Uterus (tissue), 4 donors: ENCODE measurements at places on chromosomes 6 and 20. TPM values are rescaled to one million over a fixed set of nuclear protein-coding genes. Genes with fewer than 3 reads are reported as not detected.

DNAH8 gene
- total RNA-seq = 0.03 TPM

TRIM27 gene
- 39.1 TPM for total RNA-seq

PLN gene
- 140 TPM for total RNA-seq

SLC22A3 gene
- total RNA-seq = 33.5 TPM

DNA sequence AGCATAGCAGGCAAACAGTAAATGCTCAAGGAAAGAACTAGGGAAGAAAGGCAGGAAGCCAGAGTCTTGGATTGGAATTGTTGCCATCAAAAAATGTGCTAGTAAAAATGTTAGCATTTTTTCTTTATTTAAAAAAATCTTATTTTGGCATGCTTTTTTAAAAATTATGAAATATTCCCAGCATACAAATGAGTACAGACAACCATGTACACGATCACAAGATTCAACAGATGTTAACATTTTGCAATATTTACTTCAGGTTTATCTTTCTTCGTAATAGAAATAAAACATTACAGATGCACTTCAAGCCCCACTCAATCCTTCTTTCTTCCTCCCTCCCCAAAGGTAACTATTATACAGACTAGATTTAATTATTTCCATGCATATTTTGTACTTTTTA lies 27.4 kb upstream of the NOP56 start:
- no peak overlapping the region for H3K4me3 ChIP-seq
- H3K36me3 ChIP-seq = no peaks in the 10 kb centered on the region
- H3K27ac ChIP-seq = no peak overlapping the region
- no peak for DNase-seq

- no peaks in the 10 kb centered on the region for H3K36me3 ChIP-seq
- H3K27me3 ChIP-seq = no peaks in the 10 kb centered on the region
- H3K27ac ChIP-seq = no peak overlapping the region
- no peak overlapping the region for H3K4me3 ChIP-seq
- H3K4me1 ChIP-seq = no peaks in the 10 kb centered on the region
- DNase-seq = no peak
These were observed 59.2 kb downstream of the ZFP64 start for GRCh38 chr20:52132337-52132736.

- H3K4me1 ChIP-seq = peaks cover 6% of the 10 kb centered on the region
- no peak overlapping the region for H3K27ac ChIP-seq
- H3K27me3 ChIP-seq = no peaks in the 10 kb centered on the region
- H3K36me3 ChIP-seq = no peaks in the 10 kb centered on the region
- H3K4me3 ChIP-seq = no peak overlapping the region
These were observed 5.3 kb downstream of the IDH3B start for GRCh38 chr20:2658414-2659354.

DNA sequence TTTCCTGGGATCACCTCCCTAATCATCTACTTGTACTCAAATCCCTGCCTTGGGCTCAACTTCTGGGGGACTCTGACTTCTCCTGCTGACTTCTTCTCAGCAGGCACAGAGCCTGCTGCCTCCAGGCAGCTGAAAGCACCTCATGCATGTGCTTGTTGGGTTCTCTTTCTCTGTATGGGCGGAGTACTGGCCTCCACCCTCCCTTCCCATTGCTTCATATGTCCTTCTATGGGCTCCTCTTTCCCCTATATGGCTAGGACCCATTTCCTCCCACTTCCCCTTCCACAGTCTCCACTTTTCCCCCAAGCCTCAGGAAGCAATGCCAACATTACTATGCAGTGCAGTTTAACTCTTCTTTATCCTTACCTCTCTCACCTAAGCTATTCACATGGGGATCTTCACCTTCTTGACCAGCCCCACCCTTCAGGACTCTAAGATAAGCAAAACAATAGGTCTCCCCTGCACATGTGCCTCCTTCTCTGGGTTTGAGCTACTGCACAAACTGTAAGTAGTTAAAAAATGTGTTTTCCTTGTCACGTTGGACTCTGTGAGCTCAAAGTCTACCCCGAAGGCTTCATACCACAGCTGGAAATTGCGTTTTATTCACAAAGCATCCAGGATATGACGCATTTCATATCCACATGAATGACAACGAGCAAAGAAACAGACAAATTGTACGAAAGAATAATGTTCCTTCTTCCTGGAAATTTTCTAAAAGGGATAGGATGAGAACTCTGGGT lies 93.7 kb downstream of the CDS2 start:
- H3K36me3 ChIP-seq = no peaks in the 10 kb centered on the region
- no peak overlapping the region for H3K27ac ChIP-seq
- no peaks in the 10 kb centered on the region for H3K4me1 ChIP-seq
- no peaks in the 10 kb centered on the region for H3K27me3 ChIP-seq

DNA sequence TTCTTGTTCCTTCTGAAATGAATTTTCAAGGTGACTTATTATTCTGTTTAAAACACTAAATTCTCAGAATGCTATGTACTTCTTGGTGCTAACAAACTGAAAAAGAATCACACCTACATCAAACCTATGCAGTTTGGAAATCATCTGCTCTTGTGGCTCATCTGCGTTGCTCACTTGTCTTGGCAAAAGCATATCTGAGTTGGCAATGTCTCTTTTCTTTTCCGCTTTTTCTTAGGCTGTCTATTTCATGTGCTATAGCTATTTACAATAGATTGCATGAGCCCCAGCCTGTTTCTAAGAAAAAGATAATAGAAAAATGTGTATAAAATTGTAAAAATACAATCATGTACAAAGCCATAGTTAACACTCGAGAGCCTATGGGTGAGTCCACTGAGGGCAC lies 348.9 kb upstream of the AGPAT4 start:
- no peaks in the 10 kb centered on the region for H3K27me3 ChIP-seq
- no peak overlapping the region for H3K27ac ChIP-seq
- no peaks in the 10 kb centered on the region for H3K4me1 ChIP-seq
- no peak overlapping the region for H3K4me3 ChIP-seq
- no peak for DNase-seq

DNA sequence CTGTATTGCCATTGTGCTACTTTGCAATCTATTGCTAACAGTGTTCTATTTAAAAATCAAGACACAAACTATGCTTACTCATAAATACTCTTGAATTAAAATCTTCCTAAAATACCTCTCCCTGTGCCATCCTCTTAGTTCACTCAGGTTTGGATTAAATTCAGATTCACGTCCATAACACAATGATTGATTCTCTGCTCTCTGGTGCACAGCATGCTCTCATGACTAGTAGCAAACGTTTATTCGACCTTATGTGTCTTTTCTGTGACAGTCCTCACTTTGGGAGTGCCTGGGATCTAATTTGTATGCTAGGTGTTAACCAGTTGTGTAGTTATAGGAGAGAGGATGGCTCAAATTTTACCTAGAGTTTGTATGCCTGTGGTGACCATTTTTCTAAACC lies 270.4 kb upstream of the FKBP1C start:
- no peaks in the 10 kb centered on the region for H3K36me3 ChIP-seq
- no peaks in the 10 kb centered on the region for H3K4me1 ChIP-seq
- H3K27ac ChIP-seq = no peak overlapping the region
- no peak for DNase-seq
- no peak overlapping the region for H3K4me3 ChIP-seq

DNA sequence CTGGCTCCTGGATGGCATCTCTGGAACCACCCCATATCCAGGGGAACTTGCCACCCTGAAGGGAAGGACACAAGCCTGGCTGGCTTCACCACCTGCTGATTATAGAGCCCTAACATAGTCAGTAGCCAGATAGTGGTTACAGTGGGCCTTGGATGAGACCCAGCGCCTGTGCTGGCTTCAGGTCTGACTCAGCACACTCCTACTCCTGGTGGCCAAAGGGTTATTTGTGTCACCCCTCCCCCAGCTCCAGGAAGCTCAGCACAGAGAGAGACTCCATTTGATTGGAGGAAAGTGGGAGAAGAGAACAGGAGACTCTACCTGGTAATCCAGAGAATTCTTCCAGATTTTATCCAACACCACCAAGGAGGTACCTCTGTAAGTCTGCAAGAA lies 12.8 kb downstream of the SNX14 start:
- H3K27me3 ChIP-seq = no peaks in the 10 kb centered on the region
- H3K4me3 ChIP-seq = no peak overlapping the region
- H3K27ac ChIP-seq = no peak overlapping the region
- H3K36me3 ChIP-seq = no peaks in the 10 kb centered on the region

- no peaks in the 10 kb centered on the region for H3K36me3 ChIP-seq
- H3K4me3 ChIP-seq = no peak overlapping the region
- peaks cover 4% of the 10 kb centered on the region for H3K4me1 ChIP-seq
These were observed 85.2 kb downstream of the MBOAT1 start for GRCh38 chr6:20126789-20127653.

DNA sequence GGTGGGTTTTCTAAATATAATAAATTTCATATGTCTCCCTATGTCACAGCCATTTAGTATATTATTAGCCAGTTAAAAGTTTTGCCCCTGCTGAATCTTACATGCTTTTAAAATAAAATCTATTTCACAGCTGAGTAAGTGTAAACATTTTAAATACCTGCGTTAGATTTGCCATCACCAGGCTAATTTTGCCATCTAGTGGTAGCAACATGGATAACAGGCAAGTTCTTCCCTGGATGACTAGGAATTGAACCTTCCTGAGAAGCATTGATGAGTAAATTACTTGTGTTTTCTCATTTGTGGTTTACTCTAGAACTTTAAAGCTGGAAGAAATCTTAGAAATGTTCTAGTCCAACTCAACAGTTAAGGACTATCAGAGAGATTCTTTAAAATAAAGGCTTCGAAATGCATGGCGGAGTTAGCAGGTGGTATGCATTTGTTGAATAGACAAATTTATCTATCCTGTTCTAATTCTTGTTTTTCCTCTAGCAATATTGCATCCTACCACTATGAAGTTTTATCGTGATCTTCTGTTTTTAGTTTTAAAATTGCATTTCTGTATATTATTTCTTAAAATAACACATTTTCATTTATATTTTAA lies 2.6 kb downstream of the PRSS35 start:
- no peak overlapping the region for H3K4me3 ChIP-seq
- H3K36me3 ChIP-seq = no peaks in the 10 kb centered on the region
- no peak overlapping the region for H3K27ac ChIP-seq
- H3K27me3 ChIP-seq = no peaks in the 10 kb centered on the region
- peak; percentile 24 for DNase-seq
- no peaks in the 10 kb centered on the region for H3K4me1 ChIP-seq

DNA sequence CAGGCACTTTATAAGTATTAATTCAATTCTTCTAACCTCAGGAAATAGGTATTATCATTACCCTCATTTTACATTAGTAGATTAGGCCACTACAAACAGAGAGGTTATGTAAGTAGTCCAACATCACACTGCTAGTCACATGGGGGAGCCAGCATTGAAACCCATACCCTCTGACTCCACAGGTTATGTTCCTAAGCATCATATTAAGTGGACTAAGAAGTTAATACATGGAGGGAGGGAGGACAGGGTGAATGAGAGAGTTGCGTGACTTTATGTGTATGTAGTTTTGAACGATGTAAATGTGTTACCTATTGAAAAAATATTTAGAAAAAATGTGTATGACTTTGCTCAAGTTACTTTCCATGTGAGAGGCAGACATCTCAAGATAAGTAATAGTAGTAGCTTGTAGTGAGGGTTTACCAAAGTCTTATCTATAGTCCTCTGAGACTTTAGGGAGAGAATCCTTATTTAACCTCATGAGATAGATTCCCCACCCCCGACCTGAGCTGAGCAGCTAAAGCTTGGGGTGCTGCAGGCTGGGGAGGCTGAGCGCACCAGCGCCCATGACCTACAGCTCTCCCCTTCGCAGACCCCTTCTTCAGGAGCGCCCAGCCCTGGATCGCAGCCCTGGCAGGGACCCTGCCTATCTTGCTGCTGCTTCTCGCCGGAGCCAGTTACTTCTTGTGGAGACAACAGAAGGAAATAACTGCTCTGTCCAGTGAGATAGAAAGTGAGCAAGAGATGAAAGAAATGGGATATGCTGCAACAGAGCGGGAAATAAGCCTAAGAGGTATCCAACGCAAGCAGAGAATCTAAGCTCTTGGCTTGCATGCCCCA lies 7.5 kb downstream of the BTN3A2 start:
- DNase-seq = no peak
- H3K27me3 ChIP-seq = no peaks in the 10 kb centered on the region
- no peaks in the 10 kb centered on the region for H3K36me3 ChIP-seq
- H3K4me1 ChIP-seq = no peaks in the 10 kb centered on the region
- H3K27ac ChIP-seq = no peak overlapping the region

DNA sequence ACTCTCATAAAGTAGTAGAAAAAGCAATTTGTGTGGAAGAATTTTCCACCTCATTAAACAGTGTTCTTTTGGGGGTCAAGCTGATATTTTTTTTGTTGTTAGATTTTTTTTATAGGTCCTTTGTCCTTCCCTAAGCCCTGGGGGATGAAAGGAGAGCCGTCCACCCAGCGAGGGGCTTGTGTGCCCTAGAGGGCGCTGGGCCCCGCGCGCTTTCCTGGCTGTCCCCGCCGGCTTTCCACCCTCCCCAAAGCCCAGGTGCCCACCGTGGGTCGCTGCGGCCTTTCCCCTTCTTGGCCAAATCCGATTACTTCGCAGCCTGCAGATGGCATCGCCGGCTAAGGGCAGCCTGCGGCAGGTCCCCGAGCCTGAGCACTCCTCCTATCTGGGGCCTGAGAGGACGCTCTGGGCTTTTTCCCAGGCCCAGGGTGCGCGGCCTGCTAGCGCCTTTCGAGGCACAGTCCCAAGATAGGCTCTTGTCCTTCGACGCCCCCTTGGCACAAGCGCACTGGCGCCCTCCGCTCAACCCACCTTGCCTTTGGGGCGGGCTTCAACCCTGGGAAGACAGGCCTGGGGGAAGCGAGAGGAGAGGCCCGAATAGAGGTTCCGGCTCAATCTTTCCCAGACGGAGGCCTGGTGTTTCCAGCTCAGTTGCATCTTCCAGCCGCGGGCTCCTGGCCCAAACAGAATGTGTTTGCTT lies 33.6 kb downstream of the TFAP2A start:
- DNase-seq = no peak
- no peak overlapping the region for H3K27ac ChIP-seq
- peaks cover 13% of the 10 kb centered on the region for H3K4me1 ChIP-seq
- no peaks in the 10 kb centered on the region for H3K36me3 ChIP-seq
- H3K27me3 ChIP-seq = peaks cover 56% of the 10 kb centered on the region

GRCh38 chr6:169850154-169850553 lies 98.7 kb downstream of the ERMARD start:
- no peaks in the 10 kb centered on the region for H3K36me3 ChIP-seq
- H3K4me3 ChIP-seq = no peak overlapping the region
- no peak for DNase-seq
- H3K27me3 ChIP-seq = no peaks in the 10 kb centered on the region
- H3K27ac ChIP-seq = no peak overlapping the region
- no peaks in the 10 kb centered on the region for H3K4me1 ChIP-seq

GRCh38 chr6:3977875-3978711 lies 100.8 kb downstream of the FAM217A start:
- no peak overlapping the region for H3K4me3 ChIP-seq
- no peak overlapping the region for H3K27ac ChIP-seq
- no peaks in the 10 kb centered on the region for H3K27me3 ChIP-seq
- no peaks in the 10 kb centered on the region for H3K36me3 ChIP-seq
- no peaks in the 10 kb centered on the region for H3K4me1 ChIP-seq

- H3K4me3 ChIP-seq = no peak overlapping the region
- H3K36me3 ChIP-seq = no peaks in the 10 kb centered on the region
- DNase-seq = no peak
These were observed 33.2 kb downstream of the PANK2 start for GRCh38 chr20:3922223-3922982.

GRCh38 chr6:111276736-111277135 lies 189.4 kb downstream of the SLC16A10 start:
- H3K27ac ChIP-seq = no peak overlapping the region
- no peaks in the 10 kb centered on the region for H3K4me1 ChIP-seq
- no peak overlapping the region for H3K4me3 ChIP-seq
- no peaks in the 10 kb centered on the region for H3K36me3 ChIP-seq
- DNase-seq = no peak

- no peak for DNase-seq
- H3K36me3 ChIP-seq = no peaks in the 10 kb centered on the region
- no peak overlapping the region for H3K4me3 ChIP-seq
- H3K27ac ChIP-seq = no peak overlapping the region
- H3K27me3 ChIP-seq = no peaks in the 10 kb centered on the region
- H3K4me1 ChIP-seq = no peaks in the 10 kb centered on the region
These were observed 67.8 kb upstream of the SMIM29 start for GRCh38 chr6:34316431-34317171.
